HL-60 (cell line): ENCODE measurements at places on chromosomes 4 and X.

DNA sequence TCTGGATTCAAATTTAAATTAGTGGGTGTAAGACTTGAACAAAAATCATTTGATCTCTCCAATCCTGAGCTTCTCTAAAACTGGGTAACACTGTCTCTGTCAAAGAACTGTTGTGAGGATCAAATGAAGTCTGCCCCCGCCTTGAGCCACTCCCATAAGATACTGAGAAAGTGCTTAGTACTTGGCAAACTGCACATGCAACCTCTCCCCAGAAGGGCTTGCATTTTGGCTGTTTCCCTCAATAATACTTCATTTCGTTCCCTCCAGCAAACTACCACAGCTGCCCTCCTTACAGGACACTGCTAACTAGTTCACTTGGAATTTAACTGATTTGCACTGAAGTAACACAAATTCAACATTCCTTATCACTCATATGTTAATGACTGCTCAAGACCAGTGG, 79.8 kb downstream of the APBB2 start:
- no peak for DNase-seq

- DNase-seq, result no peak
Observed at GRCh38 chr4:60579335-60579734, 620.8 kb upstream of the ADGRL3 start.

GRCh38 chrX:50622751-50623150, 152.1 kb upstream of the DGKK start:
- no peak for DNase-seq

DNA sequence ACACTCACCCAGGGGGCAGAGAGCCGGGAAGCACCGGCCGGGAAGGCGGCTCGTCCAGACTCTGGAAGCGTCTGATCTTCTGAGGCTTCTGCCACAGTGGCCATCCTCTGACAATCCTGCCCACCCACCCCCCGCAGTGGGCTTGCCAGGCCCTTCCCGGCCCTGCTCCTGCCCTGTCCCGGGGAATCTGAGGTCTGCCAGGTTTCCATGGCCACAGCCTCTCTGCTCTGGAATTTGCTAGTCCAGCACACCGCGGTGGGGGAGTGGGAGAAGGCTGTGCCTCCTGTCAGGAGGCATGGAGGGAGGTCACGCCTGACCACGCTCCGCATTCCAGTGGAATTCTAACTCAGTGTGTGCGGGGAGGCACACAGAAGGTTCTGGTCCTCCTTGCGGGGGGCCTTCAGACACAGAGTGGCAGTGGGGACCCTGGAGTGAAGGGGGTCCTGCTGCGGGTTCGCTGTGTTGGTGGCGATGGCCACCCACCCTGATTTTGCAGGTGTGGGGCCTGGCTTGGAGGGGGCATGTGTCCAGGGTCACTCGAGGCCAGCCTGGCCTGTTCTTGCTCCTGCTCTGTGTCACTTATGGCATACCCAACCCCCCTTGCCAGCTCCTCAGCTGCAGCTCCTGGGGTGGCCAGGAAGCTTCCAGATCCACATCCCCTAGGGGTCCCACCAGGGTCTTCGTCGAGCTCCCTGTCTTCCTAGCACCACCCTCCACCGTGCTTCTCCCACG, 55.6 kb upstream of the ADRA2C start:
- no peak for DNase-seq

DNA sequence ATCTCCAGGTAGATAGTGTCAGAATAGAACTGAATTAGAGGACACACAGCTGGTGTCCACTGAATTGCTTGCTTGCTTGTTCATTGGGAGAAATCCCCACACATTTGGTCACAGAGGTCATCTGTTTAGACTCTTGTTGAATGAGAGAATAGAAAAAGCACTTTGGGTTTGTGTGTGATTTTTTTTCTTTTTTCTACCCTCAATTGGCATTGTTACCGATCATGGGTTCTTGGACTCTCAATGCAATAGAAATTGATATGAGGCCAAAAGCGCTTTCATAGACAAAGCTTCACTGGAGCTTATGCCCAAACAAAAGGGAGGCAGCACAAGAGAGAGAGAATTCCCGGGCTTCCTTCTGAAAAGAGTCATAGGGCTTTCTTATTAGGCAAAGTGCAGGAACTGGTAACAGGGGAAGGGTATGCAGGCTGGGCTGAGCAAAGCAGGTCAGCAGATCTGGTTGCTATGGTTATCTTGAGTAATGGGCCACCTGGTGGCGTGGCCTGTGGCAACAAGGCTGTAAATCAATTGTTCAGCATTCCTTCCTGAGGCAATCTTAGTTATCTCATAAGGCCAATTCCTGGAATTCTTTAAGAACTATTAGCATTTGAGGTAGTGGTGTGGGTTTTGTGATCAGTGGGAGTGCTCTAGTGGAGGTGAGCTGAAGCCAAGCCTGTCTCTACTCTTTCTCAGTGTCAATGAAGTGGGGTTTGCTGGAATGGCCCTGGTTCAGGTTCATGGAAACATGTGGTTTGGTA, 5.3 kb upstream of the GPR82 start:
- DNase-seq, result no peak

DNA sequence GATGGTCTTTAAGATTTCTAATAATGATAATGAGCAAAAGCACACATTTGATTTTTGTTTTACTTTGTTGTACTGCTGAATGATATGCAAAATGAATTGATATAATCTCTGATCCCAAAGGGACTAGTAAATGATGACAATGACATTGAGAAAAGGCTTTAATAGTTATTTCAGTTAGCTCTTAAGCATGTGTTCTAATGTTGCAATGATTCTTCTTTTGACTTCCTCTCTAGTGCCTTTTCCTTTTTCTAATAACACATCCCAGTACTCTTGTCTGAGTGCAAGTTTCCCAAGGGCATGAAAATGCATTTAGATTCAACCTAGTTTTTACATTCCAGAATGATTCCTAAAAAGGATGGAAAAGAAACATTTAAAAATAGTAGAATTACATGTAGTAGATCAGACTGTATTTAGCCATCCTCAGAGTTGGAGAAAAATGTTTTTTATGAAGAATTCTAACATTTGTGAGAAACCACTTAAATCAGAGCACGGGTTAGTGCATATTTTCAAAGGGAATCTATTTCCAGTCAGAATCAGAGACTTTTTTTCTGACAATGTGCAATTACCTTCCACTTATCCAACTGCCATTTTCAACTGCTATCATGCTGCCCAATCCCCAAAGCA, 508.8 kb downstream of the C4orf33 start:
- DNase-seq, result peak; percentile 46

DNA sequence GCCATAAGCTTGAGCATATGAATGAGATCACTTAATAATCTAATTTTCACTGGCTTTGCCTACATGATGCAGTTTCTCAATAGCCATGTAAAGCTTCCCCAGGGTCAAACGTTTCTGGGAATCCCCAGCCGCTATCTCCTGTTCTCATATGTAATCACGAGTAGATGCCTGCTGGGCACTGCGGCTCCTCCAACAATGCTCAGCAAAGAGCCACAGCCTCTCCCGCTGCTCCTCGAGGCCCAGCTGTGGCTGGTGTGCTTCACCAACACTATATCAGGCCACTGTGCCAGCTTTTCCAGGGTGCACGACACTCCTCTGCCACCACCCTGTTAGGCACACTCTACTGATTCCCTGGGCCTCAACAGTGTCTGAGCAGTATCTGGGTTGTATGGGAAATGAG, 78.3 kb upstream of the RASGEF1B start:
- no peak for DNase-seq

- no peak for DNase-seq
Observed at GRCh38 chrX:49264460-49264859, at the start of gene FOXP3. Gene FOXP3, minus strand, starts transcription at chrX:49264710. Its CDS starts 6,205 bp downstream, at chrX:49258505.

DNA sequence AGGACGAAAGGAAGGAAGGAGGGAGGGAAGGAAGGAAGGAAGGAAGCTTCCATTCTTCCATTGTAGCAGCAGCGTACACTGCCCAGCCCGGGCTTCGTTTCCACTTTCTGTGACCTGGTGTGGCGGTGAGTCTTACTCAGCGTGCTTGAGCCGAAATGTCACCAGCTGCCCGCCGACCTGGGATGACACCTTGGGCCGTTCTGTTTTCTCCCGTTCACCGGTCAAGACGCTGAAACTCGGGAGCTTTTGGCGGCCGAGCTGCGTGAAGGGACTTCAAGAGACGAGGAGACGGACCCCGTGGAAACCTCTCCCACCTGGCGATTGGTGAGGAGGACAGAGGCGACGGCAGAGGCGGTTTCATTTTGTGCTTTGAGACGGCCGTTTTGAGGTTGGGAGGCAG, 47.1 kb upstream of the PPP2R3B start:
- DNase-seq, result no peak

DNA sequence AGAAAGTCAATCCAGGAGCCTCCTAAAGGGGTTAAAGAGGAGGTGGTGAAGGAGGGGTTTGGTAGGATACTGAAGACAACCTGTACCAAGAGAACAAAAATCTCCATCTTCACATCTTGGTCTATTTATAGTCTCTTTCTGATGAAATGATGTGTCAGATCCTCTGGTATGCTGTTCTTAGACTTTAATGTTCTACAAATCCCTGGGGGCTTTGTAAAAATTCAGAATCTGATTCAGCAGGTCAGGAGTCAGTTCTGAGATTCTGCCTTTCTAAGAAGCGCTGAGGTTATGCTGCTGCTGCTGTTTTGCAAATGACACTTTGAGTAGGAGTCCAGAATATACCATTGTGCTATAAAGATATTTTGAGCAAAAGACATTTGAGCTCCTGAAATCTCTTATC, 172.9 kb upstream of the GLRA2 start:
- DNase-seq, result no peak

- DNase-seq, result no peak
Observed at GRCh38 chr4:52943677-52944076, 81.6 kb downstream of the RASL11B start.

GRCh38 chr4:153393397-153393796, 48.9 kb downstream of the MND1 start:
- no peak for DNase-seq

- DNase-seq, result no peak
Observed at GRCh38 chrX:22323541-22323940, 50.8 kb downstream of the CBLL2 start.

DNA sequence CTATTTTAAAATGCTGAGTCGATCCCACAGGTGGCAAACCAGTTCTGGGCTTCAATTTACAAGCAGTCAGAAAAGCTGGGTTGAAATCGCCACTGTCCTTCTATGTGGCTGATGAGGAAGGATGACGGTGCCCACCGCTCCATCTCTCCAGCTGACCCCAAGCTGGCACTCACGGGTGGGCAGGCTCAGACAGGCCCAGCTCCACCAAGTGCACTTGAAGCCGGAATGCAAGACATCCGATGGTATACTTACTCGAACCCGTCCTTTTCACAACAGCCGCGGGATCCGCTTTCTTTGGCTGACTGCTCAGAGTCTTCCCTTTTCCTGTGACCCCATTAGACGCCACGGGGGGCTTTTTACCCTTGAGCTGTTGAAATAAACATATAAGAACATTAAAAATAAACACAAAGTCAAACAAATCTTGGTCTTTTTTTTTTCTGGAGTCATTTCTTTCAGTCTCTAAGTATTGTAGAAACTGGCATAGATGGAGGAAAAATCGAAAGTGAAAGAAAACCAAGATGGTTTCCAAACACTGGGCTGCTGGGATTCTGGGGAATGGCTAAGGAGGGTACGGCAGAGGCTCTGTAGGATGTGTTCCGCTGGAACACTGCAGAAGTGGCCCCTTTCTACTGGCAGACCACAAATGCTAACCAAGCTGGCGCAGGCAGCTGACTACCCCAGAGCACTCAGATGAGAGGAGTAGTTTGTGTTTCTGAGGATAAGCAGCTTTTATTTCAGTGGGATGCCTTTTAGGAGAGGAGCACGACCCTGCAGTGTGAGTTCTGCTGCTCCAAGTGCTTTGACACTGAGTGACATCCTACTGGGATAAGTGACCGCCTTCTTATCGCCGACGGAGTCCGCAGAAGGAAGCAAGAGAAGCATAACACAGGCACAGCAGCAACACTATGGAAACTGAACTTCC, 160.9 kb downstream of the AFAP1 start:
- no peak for DNase-seq

GRCh38 chr4:37816719-37817118, 9.8 kb upstream of the PGM2 start:
- DNase-seq, result no peak

DNA sequence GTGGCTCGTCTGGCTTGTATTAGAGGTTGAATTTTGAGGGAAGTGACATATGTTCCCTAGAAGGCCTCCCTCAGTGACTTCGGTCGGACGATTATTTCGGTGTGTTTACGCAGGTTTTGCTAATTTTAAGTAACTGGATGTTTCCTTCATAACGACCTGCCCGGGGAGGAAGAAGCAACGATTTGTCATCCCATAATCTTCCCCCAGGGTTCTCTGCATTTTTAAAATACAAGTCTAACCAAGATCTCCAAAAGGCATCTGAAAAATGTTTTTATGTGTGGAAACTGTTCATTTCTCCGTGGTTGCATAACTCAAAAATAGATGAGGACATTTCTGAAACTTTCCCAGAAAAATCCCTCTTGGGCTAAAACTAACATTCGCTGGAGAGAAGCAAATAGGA, 195.4 kb downstream of the SHOX start:
- DNase-seq, result no peak

DNA sequence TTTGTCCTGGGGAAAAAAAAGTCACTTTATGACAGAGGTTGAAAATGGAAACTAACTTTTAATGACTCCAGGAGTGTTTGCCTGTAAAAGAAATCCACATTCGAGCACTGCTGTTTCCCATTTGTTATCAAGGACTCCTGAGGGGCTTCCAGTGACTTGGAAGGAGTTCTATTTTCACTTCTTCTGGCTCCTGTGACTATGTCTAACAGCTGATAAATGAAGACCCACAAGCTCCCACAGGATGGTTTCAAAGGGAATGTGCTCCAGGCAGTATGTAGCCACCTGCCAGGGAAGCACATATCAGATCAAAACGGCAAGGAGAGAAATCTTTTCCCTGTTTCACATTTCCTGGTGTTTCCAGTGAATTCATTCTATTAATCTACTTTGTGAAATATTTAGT, 159.8 kb upstream of the FAM241A start:
- DNase-seq, result no peak

DNA sequence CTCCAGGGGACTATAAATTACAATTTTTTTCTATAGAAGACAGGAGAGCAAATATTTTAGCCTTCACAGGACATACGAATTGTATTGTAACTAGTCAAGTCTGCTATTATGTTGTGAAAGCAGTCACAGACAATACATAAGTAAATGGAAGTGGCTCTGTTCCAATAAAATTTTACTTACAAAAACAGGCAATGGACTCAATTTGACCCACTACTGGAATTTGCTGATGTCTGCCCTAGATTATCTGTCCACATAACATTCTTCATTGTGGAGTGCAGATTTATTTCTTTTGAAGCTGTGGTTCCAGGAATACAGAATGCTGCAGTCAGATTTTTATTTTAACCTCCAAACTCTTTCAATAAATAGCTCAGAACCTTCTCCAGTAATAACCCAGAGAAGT, 330.3 kb downstream of the PPP4R3C start:
- DNase-seq, result no peak

- DNase-seq, result no peak
Observed at GRCh38 chr4:105909787-105910281, 14.6 kb downstream of the NPNT start.

GRCh38 chr4:169220447-169220846, 50.3 kb downstream of the SH3RF1 start:
- DNase-seq, result no peak

DNA sequence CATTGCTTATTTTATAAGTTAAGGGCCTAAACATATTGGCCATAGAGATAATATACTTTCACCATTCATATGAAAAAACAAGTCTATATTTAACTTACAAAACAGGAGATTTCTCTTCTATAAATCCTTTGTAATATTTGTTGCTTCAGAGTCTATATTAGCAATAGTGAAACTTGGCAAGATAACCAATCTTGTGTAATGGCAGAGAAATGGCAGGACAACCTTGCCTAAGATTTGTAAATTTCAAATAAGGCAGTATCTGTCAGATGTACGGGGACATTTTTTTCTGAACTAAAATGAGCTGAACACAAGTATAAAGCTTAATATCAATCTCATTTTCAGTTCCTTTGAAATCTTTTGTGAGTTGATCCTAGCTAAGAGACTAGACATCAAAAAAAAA, 17.8 kb upstream of the CPEB2 start:
- DNase-seq, result no peak
